ENCODE measurements at places on chromosomes 4 and X.

- DNase-seq, result no peak
These were observed 21.6 kb upstream of the FGG start for GRCh38 chr4:154634058-154634457.

DNA sequence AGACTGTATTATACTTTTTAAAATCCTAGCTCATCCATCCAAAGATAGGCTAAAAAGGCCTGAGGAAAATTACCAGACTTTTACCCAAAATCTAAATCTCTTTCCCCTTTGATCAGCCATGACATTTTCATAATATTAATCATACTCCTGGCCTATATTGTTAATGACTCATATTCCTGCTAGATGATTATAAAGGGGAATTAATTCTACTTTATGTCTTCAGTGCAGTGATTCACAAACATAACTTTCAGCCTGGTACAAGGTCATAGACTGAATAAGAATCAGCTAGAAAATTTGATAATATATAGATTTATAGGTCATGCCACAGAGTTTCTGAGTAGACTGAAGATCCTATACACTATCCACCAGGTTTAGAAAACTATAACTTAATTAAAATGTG is 1905.4 kb downstream of the C4orf33 start:
- no peak for DNase-seq

DNA sequence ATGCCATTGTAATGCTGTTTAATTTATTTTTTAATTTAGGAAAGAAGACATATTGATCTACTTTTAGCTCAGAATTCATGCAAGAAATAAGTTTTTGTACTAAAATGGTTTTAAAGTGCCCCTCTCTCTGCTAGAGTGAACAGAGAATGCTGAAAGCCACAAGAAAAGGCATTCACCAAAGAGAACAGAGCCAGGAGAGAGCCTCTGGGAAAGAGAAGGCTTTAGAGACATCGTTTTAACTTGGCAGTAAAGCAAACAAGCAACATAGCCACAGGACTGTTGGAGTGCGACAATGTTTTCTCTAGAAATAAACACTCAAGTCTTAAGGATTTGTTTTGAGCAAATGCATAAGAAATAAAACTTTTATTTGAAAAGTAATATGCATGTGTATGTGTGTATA is 484.1 kb upstream of the CPEB2 start:
- no peak for DNase-seq

DNA sequence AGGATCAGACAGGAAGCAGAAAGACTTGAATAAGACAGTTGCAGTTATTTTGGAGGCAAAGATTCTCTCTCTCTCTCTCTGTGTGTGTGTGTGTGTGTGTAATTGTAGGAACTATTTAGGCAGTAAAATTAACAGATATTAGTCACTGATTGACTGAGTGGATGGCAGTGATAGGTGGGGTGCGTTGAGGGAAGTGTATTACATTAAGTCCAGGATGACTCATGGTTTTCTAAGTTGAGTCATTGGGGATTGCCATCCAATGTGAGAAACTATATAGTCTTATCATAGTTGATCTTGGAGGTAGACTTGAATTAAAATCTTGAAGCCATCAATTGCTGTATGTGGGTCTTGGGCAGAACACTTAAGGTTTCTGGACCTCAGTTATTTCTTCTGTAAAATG is 75.4 kb downstream of the AR start:
- DNase-seq, result no peak

DNA sequence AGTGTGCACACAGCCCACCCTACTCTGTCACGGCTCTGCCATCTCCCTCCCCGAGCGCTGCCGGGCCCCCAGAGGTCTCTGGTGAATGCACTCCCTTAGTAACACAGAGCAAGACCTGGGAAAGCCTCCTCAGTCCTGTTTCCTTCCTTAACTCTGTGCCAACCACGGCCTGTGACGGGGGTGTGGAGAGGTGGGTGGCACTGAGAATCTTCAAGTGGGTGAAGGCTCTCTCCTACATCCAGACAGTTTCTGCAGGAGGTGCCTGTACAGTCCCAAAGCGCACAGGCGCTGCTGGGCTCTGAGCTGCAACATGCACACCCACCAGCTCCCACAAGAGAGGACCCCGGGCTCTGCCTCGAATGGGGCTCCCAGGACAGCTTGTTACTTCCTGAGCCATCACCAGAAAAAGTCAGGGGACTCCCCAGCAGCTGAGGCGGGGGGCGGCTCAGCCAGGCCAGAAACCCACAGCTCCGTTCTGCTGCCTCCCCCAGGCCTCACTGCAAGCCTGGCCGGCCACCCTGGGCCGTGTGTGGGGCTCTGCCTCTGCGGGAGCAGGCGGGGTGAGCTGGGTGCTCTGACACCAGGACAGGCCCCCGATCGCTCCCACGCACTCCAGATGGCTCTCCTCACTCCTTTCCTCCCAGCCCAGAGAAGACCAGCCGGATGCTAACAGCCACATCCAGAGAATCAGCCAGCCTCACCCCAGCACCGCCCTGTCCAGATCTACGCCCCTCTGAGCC is 29.7 kb downstream of the FAM53A start:
- no peak for DNase-seq

DNA sequence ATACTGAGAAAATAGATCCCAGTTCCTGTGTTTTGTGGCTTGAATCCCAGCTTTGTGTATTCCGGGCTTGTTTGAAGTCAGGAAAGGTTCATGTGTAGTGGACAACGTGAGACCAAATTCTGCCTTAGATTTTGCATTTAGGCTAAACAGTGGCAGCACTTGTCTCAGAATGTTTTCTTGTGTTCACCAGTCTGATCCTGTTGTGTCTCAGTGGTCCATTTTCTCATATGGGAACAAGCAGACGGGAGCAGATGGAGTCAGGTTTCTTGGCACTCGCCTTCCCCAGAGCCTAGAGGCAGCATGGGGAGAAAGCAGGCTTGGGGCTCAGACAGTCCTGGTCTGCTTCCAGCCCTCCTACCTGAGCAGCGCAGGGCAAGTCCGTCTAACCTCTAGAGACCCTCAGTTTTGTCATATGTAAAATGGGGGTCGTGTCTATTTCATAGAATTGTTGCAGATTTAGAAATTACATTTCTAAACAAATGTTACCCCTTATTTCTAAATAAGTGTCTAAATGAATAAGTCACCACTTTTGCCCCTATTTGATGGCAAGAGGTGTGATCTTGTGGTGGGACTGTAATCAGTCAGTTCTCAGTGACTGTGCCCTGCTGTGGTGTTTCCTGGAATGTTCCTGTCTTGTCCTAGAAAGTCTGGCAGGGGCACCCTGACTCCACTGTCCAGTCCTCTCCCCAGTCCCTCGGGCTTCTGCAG is 28.3 kb upstream of the MSANTD1 start:
- DNase-seq, result no peak

DNA sequence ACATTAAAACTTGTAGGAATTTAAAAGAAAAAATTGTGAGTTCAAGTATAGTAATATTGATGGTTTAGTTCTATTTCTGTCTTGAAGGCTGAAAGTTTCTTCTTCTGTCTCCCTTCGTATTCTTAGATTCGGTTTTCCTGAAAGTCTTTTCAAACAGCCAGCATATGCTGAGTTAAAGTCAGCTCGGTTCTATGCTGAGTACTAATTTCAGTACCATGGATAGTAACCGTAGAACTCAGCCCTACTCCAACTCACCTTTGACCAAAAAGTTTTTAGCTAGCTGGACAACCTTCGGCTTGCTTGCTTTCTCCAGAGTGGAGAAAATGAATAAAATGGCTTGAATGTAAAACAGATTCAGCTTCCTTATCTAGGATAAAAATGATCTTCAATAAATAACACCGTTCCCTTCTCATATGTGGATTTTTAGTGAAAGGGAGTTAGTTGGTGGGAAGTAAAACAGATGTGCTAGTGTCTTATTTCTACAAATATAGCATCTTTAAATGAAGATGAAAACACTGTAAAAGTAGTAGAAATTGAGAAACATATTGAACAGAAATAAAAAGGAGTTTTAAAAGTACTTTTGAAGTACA is 5.2 kb downstream of the POU4F2 start:
- no peak for DNase-seq

DNA sequence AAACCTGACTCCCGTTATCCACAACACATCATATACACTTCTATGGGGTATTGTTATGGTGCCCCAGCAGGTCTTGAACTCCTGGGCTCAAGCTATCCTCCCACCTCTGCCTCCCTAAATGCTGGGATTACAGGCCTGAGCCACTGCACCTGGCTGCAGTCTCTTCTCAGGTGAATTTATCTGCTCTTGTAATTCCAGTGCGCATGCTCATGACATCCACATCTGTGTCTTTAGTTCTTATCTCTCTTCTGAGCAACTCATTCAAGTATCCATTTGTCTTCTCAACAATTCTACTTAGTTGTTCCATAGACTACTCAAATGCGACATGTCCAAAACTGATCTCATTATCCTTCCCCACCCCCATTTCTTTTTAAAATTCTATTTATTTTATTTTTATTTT is 20.5 kb upstream of the MID2 start:
- DNase-seq, result no peak

GRCh38 chr4:94813221-94813620 is 55.5 kb downstream of the BMPR1B start:
- DNase-seq, result no peak

DNA sequence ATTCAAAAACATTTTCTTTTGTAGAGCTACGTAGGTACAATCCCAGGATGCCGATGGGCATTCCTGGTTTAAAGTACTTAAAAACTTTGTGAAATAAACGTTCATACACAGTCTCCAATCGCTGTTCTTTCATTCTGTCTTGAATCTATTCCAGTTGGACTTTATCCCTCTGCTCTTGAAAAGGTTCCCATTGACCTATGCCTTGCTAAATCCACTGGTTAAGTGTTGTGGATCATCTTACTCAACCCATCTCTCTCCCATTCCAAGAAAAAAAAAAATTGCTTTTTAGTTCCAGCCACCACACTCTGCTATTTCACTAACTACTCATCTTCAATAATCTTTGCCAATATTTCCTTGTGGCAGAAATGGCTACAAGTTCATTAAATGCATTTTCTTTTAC is 542.3 kb upstream of the GRIA3 start:
- no peak for DNase-seq

DNA sequence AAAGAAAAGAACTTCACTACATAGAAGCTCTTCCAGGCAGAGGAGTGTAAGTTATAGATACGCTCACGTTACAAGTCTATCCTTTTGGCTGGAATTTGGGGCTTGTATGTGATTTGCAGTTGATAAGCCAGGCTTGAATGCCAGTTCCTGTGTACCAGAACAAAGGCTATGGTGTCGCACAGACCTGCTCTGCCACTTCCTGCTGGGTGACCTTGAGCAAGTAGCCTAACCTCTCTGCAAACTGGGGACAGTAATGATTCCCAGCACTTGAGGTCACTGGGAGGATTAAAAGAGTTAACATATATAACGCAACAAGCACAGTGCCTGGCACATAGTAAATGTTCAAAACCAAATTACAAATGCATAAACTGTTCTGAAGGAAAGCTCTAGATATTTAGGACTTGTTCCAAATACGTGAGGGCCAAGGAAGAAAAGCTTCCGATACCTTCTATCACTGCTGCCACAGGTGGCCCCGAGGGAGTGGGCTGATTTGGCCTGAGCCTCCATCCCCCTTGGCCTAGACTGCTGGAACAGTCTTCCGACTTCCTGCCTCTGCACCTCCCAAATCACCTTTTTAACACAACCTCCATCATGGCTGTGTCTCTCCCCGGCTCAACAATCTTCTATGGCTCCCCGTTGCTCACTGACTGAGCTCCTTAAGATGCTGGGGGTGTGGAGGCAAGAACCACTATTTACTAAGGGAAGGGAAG is 1.3 kb upstream of the SOWAHD start:
- DNase-seq, result no peak

DNA sequence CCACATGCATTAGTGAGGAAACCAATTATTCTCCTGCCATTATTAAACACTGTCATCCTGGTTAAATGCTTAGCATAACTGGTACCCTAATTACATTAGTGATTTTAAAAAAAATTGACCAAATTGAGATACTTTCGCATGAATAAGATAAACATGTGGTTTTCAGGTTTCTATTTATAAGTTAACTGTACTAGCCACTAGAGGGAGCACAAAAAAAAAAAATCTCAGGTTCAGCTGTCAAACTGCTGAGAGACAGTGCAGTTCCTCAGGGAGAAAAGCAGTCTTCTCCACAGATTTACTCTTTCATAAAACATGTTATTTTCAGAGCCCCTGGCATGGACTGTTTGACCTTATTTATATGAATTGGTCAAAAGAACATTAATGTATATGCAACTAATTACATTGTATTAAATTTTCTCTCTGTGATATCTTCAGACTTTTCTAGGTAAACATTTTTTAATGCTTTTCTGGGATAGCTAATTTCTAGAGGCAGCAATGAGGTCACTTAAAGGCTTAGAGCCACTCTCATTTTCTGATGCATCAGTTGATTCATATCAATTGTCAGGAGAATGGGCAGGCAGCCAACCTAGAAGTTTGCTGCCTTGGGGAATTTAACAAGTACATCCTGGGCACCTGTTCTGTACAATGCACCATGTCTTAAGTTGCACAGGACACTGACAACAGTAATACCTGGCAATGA is 167.5 kb downstream of the CDS1 start:
- no peak for DNase-seq

DNA sequence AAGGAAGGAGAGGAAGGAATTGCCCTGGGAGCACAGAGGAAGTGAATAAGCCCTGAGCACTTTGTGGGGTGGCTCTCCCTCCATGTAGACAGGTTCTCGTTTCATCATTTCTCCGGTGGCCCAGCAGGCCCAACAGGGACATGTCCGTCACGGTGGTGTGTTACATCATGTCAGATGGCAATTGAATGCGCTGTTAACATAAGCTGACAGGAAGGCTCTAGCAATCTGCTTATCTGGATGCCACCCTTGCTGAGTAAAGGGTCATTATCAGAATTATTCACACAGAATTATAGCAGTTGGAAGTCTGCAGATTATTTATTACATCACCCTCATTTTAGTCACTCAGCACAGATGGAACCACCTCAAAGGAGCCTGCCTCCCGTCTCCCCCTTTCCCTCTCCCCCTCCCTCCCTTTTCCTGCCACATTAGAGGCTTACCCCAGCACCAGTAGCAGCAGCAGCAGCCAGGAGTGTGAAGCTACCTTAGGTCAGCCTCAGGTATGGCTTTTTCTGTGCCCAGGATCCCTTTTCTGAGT is 124.3 kb upstream of the TRIM2 start:
- no peak for DNase-seq

Measured in stimulated activated CD4-positive, alpha-beta T cell treated with anti-CD3 and anti-CD28 coated beads, Interleukin-1b, Interleukin-23, amount 100 ng/mL, for 1 hour (primary cell).